ENCODE measurements at places on chromosomes 3 and 15. TPM values are rescaled to one million over a fixed set of nuclear protein-coding genes. Genes with fewer than 3 reads are reported as not detected.

GRCh38 chr3:79085171-79085570 lies 682.6 kb downstream of the ROBO1 start:
- H3K4me1 ChIP-seq: no peaks in the 10 kb centered on the region
- no peak overlapping the region for H3K4me3 ChIP-seq
- DNase-seq: no peak
- H3K36me3 ChIP-seq: no peaks in the 10 kb centered on the region
- H3K27me3 ChIP-seq: peaks cover 33% of the 10 kb centered on the region

DNA sequence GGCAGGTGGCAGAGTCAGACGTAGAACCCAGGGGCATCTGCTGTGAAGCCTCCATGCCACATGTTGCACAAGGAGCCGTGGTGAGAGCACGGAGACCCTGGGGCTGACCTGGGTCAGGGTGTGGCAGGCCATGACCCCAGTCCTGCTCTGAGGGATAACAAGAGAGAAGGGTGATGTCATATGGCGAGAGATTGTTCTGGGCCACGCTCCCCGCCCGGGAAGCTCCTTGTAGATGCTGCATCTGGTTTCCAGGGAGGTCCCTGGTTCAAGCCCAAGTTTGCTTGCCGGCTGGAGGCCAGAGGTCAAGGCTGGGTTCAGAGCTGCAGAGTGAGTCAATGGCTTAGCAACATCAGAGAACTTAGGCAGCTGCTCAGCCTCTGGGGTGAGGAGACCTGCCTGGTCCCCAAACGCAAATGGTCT lies 17.3 kb downstream of the FGD5 start:
- no peak overlapping the region for H3K27ac ChIP-seq
- H3K4me1 ChIP-seq: no peaks in the 10 kb centered on the region
- DNase-seq: no peak
- peaks cover 95% of the 10 kb centered on the region for H3K27me3 ChIP-seq
- no peak overlapping the region for H3K4me3 ChIP-seq

GRCh38 chr15:90879730-90880366 lies 4.5 kb upstream of the FES start:
- H3K27me3 ChIP-seq: no peaks in the 10 kb centered on the region
- no peak for DNase-seq
- H3K36me3 ChIP-seq: peaks cover 3% of the 10 kb centered on the region
- H3K27ac ChIP-seq: no peak overlapping the region

DNA sequence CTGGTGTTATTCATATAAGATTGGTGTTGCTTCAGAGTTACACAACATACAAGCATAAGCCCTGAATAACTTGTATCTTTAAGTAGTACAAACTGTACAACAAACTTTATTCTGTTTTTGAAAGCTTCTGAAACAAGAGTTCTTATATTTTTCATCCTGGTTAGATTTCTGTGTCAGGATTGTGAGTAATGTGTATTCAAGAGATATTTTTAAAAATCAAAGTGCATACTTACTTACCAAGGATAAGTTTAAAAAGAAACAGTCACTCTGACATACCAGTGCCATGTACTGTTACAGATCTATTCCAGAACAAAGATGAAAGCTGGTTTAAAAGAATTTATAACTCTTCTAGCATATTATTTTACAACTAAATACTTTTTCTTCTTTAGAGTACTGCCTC lies 755.1 kb downstream of the ZPLD1 start:
- no peak for DNase-seq
- H3K4me1 ChIP-seq: peaks cover 3% of the 10 kb centered on the region
- no peak overlapping the region for H3K27ac ChIP-seq
- H3K27me3 ChIP-seq: no peaks in the 10 kb centered on the region
- H3K36me3 ChIP-seq: no peaks in the 10 kb centered on the region

DNA sequence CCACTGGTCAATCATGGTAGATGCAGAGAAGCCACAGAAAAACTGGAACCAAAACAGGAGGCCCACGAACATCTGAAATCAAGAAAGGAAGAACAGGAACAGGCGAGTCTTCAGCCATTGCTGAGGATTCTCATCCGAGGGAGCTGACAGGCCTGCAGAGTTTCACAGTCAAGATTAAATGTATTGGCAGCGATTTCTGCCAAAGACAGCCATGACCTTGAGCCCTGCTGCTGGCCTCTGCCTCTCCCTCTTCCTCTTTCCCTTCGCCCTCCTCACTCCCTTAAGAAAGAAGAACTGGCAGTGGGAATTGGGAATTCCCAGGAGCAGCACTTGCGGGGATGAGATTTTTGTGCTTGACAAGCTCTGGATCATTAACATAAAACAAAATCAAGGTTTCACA lies 179.7 kb downstream of the ATP10A start:
- no peak for DNase-seq
- no peaks in the 10 kb centered on the region for H3K27me3 ChIP-seq
- no peak overlapping the region for H3K27ac ChIP-seq
- no peak overlapping the region for H3K4me3 ChIP-seq

DNA sequence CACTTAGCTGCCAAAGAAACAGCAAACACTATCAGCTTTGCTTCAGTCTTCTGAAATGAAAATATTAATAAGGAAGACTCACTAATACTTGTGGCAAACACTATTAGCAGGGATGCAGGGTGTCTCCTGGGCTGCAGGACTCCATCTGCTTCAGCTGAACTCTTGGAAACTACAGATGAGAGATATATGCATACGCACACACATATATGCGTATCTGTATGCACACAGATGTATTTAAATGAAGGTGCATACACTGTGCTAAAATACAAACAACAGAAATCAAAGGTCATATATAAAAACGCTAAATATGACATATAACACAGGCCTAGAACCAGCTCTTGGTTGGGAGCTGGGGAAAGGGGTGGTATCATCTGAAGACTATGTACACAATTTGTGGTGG lies 10.6 kb downstream of the PPM1M start:
- peaks cover 74% of the 10 kb centered on the region for H3K36me3 ChIP-seq

DNA sequence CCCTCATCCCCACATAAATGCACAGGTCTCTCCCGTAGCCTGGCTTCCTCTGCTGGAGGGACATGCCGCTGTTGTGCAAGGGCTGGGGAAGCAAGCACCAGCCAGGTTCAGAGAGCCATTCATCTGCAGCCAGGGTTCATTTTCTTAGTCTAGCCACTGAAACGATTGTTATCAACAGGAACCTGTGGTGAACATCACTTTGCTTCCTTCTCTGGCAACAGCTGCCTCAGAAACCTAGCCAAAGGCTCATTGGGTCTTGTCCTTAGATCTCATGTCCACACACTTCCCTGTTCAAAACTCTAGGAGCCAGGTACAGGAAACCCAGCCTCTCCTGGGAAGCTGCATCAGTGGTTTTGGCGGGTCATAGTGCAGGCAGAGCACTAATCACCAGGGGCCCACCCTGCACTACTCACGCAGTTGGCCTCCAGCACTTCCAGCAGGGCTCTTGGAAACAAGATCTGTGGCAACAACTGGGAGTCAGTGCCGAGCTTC lies 47.0 kb downstream of the OXNAD1 start:
- H3K4me3 ChIP-seq: no peak overlapping the region
- no peak for DNase-seq
- H3K27ac ChIP-seq: no peak overlapping the region

DNA sequence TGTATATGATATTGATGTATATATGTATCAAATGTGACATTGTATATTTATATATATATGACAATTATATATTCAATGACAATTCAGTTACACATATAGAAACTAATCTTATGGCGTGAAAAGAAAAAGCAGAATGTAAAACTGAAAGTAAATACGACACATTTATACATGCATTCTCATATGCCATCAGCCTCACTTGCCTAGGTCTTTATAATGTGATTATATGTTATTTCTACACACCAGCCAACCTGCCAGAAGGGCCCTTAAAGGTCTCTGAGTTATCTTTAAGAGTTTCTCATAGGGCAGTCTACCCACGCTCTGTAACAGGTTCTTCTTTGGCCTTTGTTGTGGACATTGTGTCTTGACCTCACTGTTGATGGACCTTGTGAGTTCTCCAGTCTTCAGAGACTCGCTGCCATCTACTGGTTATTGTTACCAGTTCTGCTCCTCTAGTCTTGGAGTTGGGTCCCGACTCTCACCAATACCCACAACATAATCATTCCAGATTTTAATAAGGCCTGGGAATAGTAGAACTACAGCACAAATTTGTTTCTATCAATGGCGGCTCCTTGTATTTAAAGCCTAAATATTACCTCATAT lies 371.5 kb upstream of the GOLIM4 start:
- no peak overlapping the region for H3K27ac ChIP-seq
- H3K36me3 ChIP-seq: no peaks in the 10 kb centered on the region
- H3K4me1 ChIP-seq: no peaks in the 10 kb centered on the region
- no peak overlapping the region for H3K4me3 ChIP-seq
- peak; percentile 64 for DNase-seq
- H3K27me3 ChIP-seq: no peaks in the 10 kb centered on the region

GRCh38 chr15:23387621-23388190 lies 33.2 kb downstream of the GOLGA8S start:
- peaks cover 19% of the 10 kb centered on the region for H3K27me3 ChIP-seq
- no peak overlapping the region for H3K4me3 ChIP-seq
- no peaks in the 10 kb centered on the region for H3K4me1 ChIP-seq
- DNase-seq: no peak
- no peaks in the 10 kb centered on the region for H3K36me3 ChIP-seq

DNA sequence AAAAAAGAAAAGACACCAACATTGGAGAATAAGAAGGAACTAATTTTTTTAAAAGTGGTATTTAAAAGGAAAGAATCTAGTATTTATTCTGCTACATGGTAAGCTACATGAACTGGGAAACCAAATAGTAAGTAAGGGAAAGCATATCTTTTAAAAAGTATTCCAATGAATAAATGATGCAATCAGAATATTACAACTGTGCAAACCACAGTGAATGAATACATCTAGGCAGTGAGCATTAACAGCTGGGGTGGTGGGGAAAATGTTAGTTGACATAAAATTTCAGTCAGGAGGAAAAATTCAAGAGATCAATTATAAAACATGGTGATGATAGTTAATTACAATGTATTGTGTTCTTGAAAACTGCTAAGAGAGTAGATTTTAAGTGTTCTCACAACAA lies 16.9 kb downstream of the ICE2 start:
- DNase-seq: no peak
- no peak overlapping the region for H3K27ac ChIP-seq
- H3K27me3 ChIP-seq: no peaks in the 10 kb centered on the region
- no peak overlapping the region for H3K4me3 ChIP-seq

GRCh38 chr15:100284191-100284590 lies 57.6 kb downstream of the ADAMTS17 start:
- H3K4me3 ChIP-seq: no peak overlapping the region
- peak; percentile 92 for DNase-seq
- peak overlapping the region; percentile 17 for H3K27ac ChIP-seq
- no peaks in the 10 kb centered on the region for H3K36me3 ChIP-seq
- H3K4me1 ChIP-seq: peaks cover 21% of the 10 kb centered on the region

DNA sequence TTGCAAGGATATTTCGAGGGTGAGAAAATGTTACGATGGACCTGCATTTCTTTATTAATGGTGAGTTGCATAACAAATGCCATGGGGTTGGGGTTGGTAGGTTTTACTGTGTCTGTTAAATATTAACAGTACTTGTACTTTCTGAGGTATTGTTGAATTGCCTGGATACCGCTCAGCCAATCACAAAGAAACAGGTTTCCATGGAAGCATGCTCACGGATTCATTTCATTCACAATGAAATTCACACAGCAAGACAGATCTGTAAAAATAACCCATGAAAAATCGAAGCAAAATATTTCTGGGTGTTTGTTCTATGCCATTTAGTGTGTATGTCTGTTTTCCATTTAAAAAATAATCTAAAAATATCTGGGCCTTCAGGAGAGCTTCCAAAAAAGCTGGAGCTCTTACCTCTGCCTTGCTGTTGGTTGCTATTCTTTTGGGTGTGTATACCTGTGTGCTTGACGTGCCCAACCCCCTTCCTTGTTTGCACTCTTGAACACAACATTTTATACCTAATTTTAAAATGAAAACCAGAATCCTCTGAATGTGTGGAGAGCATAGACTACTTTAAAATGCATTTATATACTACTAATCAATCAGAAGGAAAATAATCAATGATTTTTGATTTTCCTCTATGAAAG lies 479.8 kb upstream of the TBL1XR1 start:
- no peaks in the 10 kb centered on the region for H3K36me3 ChIP-seq
- H3K27me3 ChIP-seq: no peaks in the 10 kb centered on the region
- no peak overlapping the region for H3K27ac ChIP-seq
- DNase-seq: no peak
- no peak overlapping the region for H3K4me3 ChIP-seq

DNA sequence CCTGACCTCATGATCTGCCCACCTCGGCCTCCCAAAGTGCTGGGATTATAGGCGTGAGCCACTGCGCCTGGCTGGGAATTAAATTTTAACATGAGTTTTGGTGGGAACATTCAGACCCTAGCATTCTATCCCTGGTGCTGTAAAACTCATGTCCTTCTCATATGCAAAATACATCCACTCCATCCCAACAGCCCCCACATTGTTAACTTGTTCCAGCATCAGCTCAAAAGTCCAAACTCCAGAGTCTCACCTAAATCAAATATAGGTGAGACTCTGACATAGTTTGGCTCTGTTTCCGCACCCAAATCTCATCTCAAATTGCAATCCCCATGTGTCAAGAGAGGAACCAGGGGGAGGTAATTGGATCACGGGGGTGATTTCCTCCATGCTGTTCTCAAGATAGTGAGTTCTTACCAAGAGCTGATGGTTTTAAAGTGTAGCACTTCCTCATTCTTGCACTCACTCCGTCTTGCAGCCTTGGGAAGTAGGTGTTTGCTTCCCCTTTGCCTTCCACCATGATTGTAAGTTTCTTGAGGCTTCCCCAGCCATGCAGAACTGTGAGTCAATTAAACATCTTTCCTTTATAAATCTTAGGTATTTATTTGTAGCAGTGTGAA lies 96.2 kb upstream of the PLCL2 start:
- H3K36me3 ChIP-seq: no peaks in the 10 kb centered on the region
- no peaks in the 10 kb centered on the region for H3K27me3 ChIP-seq
- no peak overlapping the region for H3K27ac ChIP-seq
- DNase-seq: no peak
- H3K4me3 ChIP-seq: no peak overlapping the region

DNA sequence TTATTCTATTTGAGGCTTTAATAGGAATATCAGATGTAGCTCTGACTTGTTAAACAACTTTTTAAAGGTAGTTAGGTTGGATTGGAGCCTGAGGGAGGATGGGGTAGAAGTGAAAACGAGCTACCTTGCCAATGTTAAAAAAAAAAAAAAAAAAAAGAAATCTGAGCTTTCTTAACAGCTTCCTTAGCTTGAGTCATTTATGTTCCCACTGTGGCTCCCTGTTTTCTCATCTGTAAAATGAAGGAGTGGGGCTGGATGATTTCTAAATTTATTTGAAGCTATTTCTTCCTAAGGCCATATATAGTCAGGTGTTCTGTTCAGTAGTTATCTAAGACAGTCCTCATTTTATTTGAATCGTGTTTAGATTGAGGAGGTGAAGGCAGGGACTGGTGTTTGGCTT lies 105.7 kb downstream of the EDEM1 start:
- no peaks in the 10 kb centered on the region for H3K27me3 ChIP-seq
- no peak overlapping the region for H3K4me3 ChIP-seq
- peak; percentile 5 for DNase-seq
- no peaks in the 10 kb centered on the region for H3K36me3 ChIP-seq
- no peaks in the 10 kb centered on the region for H3K4me1 ChIP-seq

RPL39L gene
- total RNA-seq: 155 TPM

AMIGO3 gene
- total RNA-seq: 1.8 TPM

BLM gene
- total RNA-seq: 10.3 TPM

DNAH12 gene
- total RNA-seq: not detected

MORC1 gene
- total RNA-seq: not detected

RBP2 gene
- not detected for total RNA-seq

CLCN2 gene
- 17.0 TPM for total RNA-seq

CIB2 gene
- 7.3 TPM for total RNA-seq

All from PC-3 (cell line).